ENCODE measurements at places on chromosomes 7 and 10. TPM values are rescaled to one million over a fixed set of nuclear protein-coding genes. Genes with fewer than 3 reads are reported as not detected.

PLXDC2 gene
- not detected for total RNA-seq

CALML3 gene
- not detected for total RNA-seq

GRCh38 chr7:30845426-30846135, 66.1 kb upstream of the AQP1 start:
- DNase-seq = peak; percentile 98

- DNase-seq = no peak
Measured at GRCh38 chr7:27203365-27203953, 3.6 kb upstream of the HOXA13 start.

GRCh38 chr7:37245590-37245989, 203.1 kb downstream of the ELMO1 start:
- no peak for DNase-seq

DNA sequence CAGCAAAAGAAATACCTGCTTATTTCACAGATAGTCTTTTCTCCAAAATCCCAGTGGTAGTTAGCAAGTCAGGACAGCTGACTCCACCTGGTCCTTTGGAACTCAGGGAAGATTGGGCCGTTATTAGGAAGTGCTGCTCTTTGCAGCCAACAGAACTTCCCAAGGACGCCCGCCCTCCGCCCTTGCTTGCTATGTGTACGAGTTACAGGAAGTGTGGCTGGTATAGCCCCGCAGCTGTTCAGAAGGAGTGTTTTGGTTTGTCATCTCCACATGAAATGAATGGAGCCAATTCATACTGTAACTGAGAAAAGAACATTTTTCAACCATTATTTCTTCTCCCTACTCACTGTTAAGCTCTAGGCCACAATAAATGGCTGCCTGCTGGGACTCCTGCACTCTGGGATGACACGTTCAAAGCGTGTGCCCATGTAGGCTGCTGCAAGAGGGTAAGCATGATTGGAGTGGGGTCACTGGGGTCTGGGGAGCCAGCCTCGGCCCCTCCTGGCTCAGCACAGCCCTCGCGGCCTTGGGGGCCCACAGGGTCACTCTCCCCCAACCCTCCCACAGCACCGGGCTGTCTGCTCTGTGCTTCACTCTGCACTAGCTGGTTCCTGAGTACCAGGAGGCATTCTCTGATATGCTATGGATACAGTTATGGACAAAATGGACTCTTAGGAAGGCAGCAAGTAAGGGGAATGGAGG, 244.0 kb downstream of the EBF3 start:
- DNase-seq = no peak

- no peak for DNase-seq
Measured at GRCh38 chr10:18098201-18098600, 42.0 kb upstream of the CACNB2 start.

DNA sequence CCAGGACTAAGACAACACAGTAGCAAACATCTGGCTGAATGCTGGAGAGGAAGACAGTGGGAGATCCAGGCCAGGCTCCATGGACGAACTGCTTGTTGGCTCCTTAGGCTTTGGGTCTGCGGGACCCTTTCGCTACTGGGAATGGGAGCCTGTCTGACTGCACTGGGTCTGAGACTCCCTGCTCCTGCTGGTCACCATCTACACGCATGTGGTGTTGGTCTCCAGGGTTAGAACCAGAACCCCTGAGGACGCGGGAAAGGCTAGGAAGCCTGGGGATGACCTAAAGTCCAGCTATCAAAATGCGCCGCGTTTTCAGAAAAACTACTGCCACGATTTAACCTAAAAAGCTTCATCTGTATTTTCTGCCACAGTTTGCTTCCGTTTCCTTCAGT, 817 bp upstream of the DNAJB6 start:
- no peak for DNase-seq

Measured in G401 (cell line).